Neural progenitor cell (in vitro differentiated cells): ENCODE measurements at places on chromosomes 4 and X.
A peak's percentile ranks its signal among the peaks of the same experiment; 100 is the strongest.

DNA sequence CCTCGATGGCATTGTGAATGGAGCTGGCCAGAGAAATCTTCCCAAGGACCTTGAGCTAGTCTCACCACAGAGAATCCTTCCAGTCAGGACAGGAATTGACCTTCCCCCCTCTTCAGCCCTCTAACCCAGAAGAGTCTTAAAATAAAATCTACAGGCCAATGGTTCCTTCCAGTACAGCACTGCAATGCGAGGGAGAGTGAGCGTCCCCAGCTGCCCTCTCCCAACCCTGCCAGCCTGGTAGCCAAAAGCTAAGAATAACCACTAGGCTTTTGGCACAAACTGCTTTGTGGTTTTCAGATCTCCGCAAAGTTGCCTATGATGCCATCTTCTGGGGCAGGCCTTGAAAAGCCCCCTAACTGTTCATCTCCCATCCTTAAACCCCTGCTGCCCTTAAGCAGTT is 175.1 kb downstream of the AR start:
- no peak for DNase-seq

GRCh38 chrX:106100442-106100841 is 61.9 kb upstream of the SERPINA7 start:
- DNase-seq: no peak

DNA sequence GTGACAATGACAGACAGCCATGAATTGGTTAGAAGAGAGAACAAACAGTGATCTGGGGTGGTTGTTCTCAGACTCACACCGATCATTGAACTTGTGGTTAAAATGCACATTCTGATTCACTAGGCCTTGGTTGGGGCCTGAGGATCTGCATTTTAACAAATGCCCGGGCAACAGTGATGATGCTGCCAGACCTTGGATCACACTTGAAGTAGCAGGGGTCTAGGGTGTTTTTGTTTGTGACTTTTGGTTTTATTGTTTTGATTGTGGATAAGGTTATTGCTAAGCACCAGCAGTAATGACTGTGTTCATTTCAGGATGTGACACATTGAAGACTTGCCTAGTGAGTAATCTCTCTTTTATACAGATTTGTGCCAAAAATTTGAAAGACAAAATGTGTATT is 36.5 kb downstream of the TXLNG start:
- no peak for DNase-seq

GRCh38 chr4:100945789-100946188 is 401.5 kb downstream of the PPP3CA start:
- no peak for DNase-seq

GRCh38 chr4:74426101-74426500 is 18.8 kb upstream of the AREG start:
- no peak for DNase-seq

GRCh38 chrX:13646154-13646549 is 6.8 kb upstream of the TCEANC start:
- DNase-seq: peak; percentile 80

- DNase-seq: no peak
Measured at GRCh38 chr4:147044241-147044640, 98.6 kb upstream of the TTC29 start.

DNA sequence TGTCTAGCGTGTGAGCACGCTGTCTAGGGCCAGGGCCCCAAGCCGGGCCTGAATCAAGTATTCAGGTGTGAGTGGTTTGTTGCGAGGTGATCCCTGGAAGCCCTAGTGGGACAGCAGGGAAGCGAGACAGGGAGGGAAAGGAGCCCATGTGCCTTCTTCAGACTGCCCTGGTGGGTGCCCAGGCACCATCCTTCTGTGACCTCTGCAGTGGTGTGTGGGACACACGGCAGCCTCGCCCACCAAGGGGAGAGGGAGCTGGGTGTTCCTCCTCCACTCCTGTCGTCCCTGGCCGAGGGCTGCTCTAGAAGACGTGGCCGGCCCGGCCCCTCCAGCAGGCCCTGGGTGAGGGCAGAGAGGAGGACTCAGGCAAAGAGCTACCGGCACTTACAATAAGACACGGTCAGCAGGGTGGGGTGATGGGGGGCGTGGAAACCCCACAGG is 47.4 kb downstream of the HTRA3 start:
- DNase-seq: no peak

DNA sequence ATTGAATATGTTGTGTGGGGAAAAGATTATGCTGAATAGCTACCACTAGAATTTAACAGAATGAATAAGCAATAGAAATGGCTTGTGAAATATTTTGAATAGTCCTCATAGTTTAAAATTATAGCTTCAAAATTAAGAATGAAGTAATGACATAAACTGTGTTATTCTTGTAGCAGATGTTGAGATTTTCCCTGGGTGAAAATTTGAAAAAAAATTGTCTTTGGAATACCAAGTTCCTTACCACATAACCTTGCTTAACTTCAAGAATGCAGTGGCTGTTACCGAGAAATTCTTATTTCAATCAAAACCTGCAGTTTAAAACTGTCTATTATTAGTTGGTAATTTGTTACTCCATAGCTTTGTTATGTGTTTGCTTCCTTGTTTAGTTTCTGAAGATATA is 1268.6 kb downstream of the RAPGEF2 start:
- DNase-seq: no peak

DNA sequence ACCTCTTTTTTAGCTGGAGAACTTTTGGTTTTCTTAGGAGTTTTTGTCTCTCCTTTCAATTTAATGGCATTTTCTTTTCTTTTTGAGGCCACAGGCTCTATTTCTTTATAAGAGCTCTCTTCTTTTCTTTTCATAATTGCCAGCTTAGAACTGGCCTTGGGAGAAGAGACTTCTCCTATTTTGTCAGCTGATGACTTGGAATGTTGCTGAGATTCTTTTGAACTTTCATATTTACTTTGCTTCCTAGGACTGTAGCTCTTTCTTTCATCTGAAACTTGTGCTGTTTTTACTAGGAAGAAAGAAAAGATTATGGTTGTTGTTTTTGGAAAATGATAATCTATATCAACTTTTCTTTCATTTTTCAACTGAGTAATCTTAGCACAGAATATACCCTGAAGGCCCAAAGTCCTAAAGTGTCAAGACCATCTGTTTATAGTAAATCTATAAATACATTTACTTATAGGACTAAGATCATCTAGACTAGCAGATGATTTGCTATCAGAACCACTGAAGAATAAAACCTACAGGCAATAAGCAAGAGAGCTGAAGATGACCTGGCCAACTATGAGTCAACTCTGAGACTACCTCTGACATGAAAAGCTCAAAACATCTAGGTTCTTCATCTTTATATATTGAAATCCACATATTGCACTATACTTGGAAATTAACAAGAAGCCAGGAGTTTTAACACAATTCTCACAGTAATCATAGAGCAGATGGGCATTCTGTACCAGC is 45.6 kb downstream of the RFC1 start:
- no peak for DNase-seq

DNA sequence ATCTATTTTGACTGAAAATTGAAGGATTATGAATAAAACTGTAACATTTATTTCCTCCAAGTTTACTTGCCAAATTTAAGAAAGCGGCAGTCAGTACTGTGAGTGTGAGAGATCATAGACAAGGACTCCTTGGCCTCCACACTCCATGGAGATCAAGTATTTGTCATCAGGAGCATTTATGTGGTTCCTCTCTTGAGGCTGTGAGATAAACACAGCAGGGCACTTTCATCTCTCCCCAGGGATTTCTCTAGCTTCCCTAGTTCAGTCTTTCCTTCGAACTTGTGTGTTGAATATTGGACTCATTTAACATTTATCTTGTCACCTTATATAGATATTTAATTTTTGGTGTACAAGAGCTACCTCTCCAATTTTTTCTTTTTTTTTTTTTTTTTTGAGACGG is 40.8 kb downstream of the PDE5A start:
- no peak for DNase-seq

DNA sequence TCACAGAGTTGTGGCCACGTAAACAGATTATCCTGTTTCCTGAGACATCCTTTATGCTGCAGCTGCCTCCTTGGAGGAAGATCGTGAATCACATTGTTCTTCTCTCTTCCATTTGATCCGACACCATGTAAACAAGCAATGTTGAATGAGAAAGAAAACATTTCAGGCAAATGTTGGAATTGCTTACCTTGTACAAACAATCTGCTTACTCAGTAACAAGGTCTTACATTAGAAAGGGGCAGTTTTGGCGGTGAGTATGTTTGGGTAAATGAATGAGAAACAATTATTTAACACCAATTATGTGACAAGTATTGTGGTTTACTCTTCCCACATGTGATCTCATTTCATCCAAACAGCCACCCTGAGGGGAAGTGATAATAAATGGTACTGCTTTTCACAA is 637.8 kb downstream of the RAB28 start:
- DNase-seq: peak; percentile 43

DNA sequence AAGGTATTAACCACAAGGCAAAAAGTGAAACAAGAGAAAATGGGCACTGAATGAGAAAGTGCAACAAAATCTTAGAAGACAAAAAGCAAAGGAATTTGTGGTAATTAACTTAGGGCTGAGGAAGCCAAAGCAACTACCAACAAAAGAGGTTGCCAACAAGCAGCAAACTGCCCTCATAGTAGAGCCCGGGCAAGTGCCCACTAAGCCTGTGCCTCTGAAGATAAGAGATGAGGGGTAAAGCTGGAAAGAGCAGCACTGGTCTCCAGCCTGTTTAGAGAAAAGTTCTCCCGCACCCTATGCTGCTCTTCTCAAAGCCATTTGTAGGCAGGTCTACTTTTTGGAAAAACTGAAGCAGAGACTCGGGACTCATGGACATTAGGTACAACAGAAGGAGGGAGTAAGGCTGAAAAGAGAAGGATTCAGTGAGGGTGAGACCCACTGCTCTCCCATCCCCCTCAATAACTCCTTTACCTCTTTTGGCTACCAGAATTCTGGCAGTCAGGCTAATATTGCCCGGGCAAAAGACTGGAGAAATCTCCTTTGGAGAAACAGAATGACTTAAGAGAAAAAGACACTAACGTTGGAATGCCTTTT is 29.6 kb upstream of the KCNE5 start:
- DNase-seq: no peak

GRCh38 chr4:84965553-84966381 is 723 bp downstream of the WDFY3 start:
- peak; percentile 83 for DNase-seq

DNA sequence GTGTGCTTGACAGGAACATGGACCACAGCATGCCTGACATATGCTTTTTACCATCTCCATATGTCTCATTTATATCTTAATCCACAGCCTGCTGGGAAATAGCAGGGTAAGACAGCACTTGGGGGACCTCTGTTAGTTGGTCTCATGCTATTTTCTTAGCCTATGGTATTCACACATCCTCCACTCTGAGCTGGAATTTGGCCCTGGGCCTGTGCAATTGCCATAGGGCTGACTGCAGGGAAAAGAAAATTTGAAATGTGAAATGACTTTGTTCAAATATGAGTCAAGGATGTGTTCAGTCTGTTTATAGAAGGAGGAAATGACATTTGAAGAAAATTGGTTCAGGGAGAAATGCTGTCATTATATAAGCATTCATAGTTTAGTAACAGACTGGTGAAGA is 9.6 kb upstream of the MAP7D3 start:
- DNase-seq: no peak

DNA sequence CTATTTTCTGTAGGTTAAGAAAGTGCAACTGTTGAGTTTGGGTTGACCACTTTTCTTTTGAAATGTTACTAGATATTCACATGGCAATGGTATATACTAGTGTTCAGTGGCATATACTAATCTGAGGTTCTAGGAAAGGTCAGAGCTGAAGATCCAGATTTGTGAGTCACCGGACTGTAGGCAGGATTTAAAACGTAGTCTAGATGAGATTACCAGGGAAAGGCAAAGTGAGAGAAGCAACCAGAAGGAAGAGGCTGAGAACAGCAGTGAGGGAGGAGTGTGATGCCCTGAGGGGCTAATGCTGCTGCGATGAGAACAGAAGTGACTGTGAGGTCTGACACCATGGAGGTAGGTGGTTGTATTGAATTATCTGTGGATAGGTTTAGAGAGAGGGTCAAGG is 9.7 kb upstream of the PLA2G12A start:
- DNase-seq: no peak

GRCh38 chr4:151866592-151866918 is 105.7 kb upstream of the GATB start:
- no peak for DNase-seq

DNA sequence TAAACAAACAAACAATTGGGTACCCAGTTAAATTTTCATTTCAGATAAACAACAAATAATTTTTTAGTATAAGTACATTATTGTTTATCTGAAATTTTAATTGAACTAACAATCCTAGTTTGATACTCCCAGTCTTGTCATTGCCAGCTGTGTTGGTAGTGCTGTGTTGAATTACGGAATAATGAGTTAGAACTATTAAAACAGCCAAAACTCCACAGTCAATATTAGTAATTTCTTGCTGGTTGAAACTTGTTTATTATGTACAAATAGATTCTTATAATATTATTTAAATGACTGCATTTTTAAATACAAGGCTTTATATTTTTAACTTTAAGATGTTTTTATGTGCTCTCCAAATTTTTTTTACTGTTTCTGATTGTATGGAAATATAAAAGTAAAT is 2.9 kb downstream of the CXCL8 start:
- DNase-seq: no peak

DNA sequence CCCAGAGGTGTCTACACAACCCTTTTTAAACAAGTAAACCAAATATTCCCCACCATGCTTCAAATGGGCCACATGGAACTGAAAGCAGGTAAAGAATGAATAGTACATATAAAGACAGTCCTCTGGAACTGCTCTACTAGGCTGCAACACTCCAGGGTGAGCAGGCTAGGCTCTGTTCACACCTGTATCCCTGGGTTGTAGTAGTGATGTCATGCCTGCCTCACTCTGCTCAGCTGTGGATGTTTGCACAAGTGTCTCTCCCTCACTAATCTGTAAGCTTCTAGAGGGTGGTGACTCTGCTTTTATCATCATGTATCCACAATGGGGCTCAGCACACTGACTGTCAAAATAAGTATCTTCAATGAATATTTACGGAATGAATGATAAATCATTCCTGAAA is 20.4 kb downstream of the LEF1 start:
- DNase-seq: no peak

DNA sequence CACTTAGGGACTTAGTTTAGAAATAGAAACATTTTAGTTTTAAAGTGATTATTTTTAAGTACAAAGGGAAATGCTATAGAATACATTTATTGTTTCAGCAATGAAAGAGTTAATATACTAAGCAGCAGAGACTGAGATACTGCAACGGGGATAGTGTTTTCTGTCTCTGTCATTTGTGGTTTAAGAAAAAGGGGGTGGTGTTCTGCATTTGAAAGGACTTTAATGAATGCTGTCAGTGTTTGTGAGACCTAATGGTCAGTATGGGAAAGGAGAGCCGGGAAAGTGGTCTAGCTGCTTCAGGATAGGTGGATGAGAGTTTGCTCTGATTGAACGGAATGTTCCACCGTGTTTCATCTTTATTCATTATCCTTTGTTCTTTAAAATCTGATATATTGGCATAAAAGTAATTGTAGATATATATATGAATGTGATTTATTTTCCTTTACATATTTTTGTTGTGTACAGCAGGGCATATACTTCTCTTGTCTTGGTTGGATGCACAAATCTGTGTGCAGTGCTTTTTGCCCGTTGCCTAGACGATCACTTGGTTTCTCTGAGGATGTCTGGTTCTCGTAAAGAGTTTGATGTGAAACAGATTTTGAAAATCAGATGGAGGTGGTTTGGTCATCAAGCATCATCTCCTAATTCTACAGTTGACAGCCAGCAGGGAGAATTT is at the start of gene KLHL5:
Gene KLHL5, plus strand, starts transcription at position 139 of the 676 bp plus-strand sequence. Its CDS starts 421 bp downstream, at position 560.
- DNase-seq: peak; percentile 62

GRCh38 chrX:55142206-55142918 is 53.5 kb downstream of the PAGE2 start:
- no peak for DNase-seq
